ENCODE measurements at places on chromosomes 2 and 18. TPM values are rescaled to one million over a fixed set of nuclear protein-coding genes. Genes with fewer than 3 reads are reported as not detected.

DNA sequence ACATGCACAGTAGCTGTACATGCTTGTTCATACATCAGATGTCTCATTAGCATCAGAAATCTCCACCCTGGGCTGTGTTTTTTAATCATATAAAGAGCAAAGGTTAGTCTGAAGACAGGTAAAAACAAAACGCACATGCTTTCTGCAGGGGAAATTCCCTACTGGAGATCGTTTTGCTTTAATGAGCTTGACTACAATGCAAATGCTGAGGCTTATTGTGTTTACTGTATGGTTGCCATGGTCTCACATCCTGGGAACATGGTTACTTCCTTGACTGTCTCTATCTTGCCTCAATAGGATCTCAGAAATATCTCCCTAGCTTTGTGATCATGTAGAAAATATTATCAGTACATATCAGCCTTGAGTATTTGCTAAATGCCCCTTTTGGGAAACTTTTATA, 336.5 kb upstream of the TFPI start:
- no peak for DNase-seq

- no peak for DNase-seq
Measured at GRCh38 chr2:45404807-45405297, 206.2 kb downstream of the SRBD1 start.

- no peak for DNase-seq
Measured at GRCh38 chr18:58581265-58581664, 47.6 kb downstream of the ALPK2 start.

DNA sequence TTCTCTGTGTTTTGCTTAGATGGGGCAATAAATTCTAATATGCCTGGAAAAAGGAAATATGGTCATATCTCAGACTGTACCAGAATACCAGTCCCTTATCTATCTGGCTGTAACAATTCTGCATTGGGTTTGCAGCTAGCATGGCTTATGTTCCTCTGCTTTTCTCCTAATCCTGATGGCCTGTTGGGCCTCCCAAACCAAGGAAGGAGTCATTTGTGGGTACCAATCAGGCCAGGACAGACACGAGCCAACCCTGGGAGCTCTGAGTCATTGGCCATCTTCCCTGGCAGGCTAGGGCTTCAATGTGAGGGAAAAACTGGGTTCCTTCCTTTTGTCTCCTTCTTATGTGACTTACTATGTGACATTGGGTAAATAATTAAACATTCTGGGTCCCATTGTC, 12.0 kb downstream of the SMARCAL1 start:
- DNase-seq, result no peak

- DNase-seq, result no peak
Measured at GRCh38 chr2:217927601-217928323, 75.0 kb downstream of the TNS1 start.

GRCh38 chr2:85806358-85807118, 52.7 kb downstream of the ATOH8 start:
- no peak for DNase-seq

DNA sequence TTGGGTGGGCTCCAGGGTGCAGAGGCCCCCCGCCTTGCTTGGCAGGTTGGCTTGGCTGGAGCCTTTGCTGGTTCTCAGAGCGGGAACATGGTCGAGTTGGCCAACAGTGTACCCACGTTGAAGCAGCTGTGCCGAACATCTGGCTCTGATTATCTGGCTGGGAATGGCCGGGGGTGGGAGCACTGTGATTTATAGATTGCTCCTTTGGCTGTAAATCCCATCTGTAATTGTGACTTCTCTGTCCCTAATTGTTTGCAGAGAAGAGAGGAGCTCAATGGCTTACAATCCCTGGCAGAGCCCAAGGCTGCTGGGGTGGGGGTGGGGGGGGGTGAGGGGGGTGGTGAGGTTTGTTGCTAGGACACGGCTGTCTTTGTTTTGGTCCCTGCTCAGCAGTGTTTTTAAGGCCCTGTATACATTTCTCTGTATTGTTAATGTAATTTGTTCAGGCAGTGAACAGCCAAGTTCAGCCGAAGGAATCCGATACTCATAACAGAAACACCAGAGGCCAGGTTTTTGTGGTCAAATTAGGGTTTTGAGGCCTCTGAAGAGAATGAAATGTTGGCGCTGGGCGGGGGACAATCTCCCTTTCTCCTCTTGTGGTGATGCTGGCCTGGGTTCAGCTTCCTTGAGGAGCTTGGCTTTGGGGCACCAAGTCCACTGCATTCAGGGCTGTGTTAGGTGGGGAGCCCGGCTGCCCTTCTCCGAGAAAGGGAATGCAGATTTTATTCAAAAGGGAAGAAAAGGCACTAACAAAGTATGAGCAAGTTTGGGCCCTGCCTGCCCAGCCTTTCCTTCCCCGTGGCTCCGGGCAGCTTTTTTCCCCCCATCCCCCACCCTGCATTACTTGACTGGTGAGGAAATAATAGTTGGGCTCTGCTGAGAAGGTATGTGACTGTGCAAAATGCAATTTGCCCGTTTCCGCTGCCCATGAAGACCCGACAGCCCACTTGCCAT, 82.5 kb downstream of the TCF7L1 start:
- no peak for DNase-seq

GRCh38 chr18:58024139-58024538, 19.9 kb upstream of the NEDD4L start:
- DNase-seq, result no peak

DNA sequence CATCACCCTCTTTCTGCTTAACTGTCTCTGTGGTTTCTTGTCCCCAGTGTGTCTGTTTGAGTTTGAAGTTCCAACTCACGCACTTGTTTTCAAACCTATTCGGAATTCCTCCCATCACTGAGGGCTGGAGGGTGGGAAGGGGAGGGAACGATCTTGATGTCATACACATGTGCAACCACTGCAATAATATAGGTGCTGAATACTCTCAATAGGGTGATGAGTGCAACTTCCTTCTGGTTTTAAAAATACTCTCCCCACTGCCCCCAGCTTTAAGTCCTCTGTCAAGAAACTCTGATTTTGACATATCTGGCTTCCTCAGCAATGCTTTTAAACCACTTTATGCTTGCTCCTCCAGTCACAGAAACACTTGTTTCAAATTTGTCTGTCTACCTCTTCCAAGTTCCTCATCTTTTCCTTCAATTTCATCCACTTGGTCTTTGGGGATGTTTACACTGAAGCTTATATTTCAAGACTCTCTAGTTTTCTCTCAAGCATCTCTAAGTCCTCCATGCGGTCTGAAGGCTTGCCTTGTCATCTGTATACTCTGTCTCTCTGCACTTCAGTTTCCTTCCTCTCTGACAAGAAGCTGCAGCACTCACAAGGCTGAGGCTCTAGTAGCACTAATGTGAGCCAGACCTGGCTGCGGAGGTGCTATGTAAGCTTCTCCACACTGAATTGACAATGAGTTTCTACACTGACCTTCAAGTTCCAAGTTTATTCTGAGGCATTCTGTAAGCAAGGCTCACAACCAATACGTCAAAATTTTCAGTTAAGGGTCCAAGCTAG, 422.3 kb downstream of the ZEB2 start:
- no peak for DNase-seq

GRCh38 chr2:159684796-159685195, 27.5 kb upstream of the MARCHF7 start:
- no peak for DNase-seq

GRCh38 chr2:126535408-126535807, 120.5 kb upstream of the GYPC start:
- DNase-seq, result no peak

DNA sequence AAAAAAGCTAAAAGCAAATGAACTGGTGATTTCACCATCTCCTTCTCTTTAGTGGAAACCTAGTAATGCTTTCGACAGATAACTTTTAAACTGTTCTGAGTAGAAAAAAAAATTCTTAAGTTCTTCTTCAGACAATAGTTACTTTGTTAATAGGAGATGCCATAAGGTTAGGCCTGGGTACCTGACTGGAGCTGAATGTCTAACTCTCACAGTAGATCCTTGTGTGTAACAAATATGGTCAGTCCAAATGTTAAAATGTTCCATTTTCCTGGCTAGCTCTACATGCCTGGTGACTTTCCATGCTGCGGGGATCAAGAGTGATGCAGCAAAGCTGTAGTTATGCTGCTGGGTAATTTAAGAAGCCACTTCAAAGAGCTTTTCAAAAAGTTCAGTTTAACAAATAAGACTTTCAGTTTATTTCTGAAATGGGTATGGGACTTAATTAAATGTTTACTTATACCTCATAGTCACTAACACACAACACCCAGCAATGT, 264.0 kb upstream of the SESTD1 start:
- no peak for DNase-seq

- no peak for DNase-seq
Measured at GRCh38 chr2:66164470-66164869, 270.5 kb upstream of the MEIS1 start.

DNA sequence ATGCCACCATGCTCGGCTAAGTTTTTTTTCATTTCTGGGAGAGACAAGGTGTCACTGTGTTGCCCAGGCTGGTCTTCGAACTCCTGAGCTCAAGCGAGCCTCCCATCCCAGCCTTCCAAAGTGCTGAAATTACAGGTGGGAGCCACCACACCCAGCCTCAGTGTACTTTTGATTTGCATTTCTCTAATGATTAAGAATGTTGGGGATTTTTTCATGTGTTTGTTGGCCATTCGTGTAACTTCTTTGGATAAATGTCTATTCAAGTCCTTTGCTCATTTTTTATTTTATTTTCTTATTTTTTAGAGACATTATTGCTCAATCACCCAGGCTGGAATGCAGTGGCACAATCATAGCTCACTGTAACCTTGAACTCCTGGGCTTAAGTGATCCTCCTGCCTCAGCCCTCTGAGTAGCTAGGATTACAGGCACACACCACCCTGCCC, 73.1 kb downstream of the TMEM185B start:
- no peak for DNase-seq

DNA sequence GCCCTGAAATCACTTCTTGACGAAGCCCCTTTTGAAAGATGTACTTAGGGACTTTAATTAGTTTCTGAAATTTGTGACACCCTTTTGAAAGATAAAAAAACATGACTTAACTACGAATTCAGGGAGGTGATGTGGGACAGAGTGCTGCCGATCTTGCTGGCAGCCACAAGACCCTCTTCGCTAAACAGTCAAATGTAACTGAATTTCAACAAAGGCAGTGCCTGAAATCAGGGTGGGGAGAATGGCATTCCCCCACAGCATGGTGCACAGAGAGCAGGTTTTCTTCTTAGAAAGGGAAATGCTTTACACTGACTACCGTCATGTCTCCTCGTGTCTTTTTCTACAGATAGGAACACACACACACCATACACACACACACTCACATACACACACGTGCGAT, 640.2 kb upstream of the POU3F3 start:
- DNase-seq, result no peak

DNA sequence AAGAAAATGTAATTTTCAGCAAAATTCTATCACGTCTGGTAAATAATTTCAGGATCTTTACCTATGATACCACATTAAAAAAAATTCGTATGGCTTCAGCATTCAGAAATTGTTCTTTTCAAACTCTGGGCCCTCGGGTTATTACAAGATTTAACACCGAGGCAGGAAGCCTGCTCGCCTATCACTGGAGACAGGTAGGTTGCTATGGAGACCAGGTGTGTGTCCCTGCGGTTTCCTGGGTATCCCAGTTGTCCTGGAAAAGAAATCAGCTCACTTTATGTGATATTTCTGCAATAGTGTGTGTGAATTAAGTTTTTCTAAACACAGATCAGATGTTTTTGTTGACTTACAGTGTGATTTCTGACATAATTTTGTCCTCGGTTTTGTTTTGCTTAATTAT, 14.2 kb downstream of the HPCAL1 start:
- no peak for DNase-seq

DNA sequence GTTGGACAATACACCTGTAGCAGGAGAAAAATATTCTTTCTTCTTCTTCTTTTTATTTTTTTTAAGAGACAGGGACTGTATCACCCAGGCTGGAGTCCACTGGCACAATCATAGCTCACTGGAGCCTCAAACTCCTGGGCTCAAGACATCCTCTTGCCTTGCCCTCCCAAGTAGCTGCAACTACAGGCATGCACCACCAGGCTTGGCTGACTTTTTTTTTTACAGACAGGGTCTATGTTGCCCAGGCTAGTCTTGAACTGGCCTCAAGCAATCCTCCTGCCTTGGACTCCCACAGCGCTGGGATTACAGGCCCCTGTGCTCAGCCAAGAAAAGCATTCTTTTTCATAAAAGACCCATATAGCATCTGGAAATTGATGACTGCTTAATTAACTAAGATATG, 17.1 kb upstream of the ARHGAP28 start:
- DNase-seq, result no peak

DNA sequence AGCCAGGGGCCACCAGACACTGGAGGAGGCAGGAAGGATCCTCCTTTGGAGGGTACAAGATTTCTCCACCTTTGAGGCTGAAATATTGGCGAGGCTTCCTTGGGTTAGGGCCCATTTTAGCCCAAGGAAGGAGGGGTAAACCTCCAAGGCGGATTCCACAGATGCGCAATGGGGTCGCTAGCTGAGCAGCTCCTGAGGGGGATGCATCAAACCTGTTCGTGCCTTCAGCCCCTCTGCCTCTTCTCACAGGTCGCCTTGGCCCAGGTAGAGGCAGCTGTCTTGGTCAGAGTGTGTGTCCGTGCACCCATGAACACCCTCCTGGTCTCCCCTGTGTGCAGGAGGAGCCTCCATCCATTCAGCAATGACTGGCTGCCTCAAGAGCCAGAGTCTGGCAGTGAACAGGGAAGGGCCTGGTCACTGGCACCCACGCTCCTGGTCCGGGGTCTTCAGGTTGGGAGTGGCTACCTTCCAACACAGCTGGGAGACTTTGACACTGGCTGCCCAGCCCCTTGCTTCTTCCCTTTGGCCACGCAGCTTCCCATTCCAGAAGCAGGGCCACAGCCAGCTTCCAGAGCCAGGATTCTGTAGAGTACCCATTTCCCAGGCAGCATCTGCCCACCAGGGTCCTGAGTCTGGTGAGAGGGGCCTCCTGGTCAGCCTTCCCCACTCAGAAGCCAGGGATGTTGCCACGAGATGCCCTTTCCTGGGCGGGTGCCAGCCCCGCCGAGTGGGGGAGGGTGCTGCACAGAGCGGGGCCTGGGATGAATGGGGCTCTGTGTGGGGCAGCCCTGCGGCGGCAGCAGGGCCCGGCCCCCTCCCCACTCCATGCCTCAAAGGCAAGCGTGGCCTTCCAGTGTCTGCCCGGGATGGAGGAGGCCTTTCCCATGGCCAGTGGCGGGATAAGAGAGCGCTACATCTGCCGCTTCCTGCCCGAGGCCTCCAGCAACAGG, 95.8 kb upstream of the GPC1 start:
- DNase-seq, result no peak

- DNase-seq, result no peak
Measured at GRCh38 chr2:26644188-26644835, 3.1 kb upstream of the CIB4 start.

GRCh38 chr2:216560838-216561270, 62.2 kb downstream of the RPL37A start:
- no peak for DNase-seq

GRCh38 chr2:214215107-214215506, 195.7 kb upstream of the VWC2L start:
- no peak for DNase-seq

The APCDD1 gene
- 5.2 TPM for total RNA-seq

The RBFA gene
- total RNA-seq, result 16.4 TPM

The COBLL1 gene
- total RNA-seq, result 33.3 TPM

The KCNE4 gene
- total RNA-seq, result 0.76 TPM

The KLF11 gene
- total RNA-seq, result 9.7 TPM

The CCDC68 gene
- total RNA-seq, result 50.9 TPM

The DBI gene
- 300 TPM for total RNA-seq

The KIAA2012 gene
- total RNA-seq, result 0.11 TPM

The POU3F3 gene
- total RNA-seq, result 0.15 TPM

The SLC11A1 gene
- 1.7 TPM for total RNA-seq

The ALK gene
- total RNA-seq, result 0.06 TPM

The ASB1 gene
- 22.1 TPM for total RNA-seq

The TUBA3E gene
- not detected for total RNA-seq

The TXNDC2 gene
- not detected for total RNA-seq

The FOXI3 gene
- not detected for total RNA-seq

The GCKR gene
- not detected for total RNA-seq

The SNRNP27 gene
- total RNA-seq, result 32.7 TPM

The SERPINB3 gene
- total RNA-seq, result not detected

The HMSD gene
- total RNA-seq, result 0.55 TPM

Data from left colon (tissue), 2 donors.